ENCODE measurements at places on chromosomes 11 and 22. TPM values are rescaled to one million over a fixed set of nuclear protein-coding genes. Genes with fewer than 3 reads are reported as not detected.

- DNase-seq = no peak
These were observed 5.0 kb downstream of the ZNF215 start for GRCh38 chr11:6931146-6931713.

- no peak for DNase-seq
These were observed 102.2 kb downstream of the ZBTB16 start for GRCh38 chr11:114161486-114162250.

DNA sequence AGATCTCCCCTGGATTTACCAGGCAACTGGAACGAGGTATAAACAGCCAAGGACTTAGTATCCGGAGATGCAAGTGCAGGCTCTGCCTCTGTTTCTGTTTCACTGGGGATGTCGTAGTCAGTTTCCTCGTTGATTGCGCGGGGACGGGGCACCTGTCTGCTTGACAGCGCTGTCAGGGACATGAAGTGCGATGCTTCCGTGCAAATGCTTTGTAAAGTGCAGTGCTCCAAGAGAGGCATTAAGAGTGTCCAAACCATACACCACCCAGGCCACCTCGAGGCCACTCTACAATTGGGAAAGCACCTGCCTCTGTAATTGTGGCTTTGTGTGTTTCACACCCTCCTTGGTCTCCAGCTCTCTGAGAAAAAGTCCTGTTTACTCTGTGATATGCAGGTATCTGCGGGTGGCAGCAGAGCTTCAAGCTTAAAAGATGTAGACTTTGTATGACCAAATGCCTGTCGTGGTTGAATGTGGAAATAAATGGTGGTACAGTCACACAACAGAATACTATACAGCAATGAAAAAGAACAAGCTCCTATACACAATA is 18.6 kb upstream of the CD5 start:
- peak; percentile 82 for DNase-seq

- no peak for DNase-seq
These were observed 2.6 kb upstream of the CARD18 start for GRCh38 chr11:105142167-105142566.

DNA sequence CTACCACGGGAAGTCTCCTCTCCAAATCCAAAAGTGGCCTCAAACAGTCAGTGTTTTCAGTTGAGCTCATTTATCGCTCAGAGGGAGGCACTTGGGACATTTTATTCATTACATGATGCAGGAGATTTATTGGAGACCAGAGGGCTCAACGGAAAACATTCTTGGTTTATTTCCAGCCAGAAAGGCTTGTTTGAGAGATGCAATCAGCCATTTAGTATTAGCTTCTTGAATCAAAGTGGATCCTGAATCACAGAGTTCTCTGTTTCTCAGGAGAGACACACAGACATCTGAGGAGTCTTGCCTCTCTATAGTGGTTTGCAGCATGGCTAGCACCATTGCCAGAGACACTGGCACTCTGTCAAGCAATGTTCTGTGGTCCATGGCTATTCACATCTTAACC is 31.5 kb downstream of the CD44 start:
- no peak for DNase-seq

FXYD2 gene
- total RNA-seq = 0.97 TPM

ARHGEF17 gene
- total RNA-seq = not detected

SMIM35 gene
- 0.27 TPM for total RNA-seq
